Mesothelial cell of epicardium (in vitro differentiated cells): ENCODE measurements at places on chromosomes 7 and 10. TPM values are rescaled to one million over a fixed set of nuclear protein-coding genes. Genes with fewer than 3 reads are reported as not detected.
A peak's percentile ranks its signal among the peaks of the same experiment; 100 is the strongest.

DNA sequence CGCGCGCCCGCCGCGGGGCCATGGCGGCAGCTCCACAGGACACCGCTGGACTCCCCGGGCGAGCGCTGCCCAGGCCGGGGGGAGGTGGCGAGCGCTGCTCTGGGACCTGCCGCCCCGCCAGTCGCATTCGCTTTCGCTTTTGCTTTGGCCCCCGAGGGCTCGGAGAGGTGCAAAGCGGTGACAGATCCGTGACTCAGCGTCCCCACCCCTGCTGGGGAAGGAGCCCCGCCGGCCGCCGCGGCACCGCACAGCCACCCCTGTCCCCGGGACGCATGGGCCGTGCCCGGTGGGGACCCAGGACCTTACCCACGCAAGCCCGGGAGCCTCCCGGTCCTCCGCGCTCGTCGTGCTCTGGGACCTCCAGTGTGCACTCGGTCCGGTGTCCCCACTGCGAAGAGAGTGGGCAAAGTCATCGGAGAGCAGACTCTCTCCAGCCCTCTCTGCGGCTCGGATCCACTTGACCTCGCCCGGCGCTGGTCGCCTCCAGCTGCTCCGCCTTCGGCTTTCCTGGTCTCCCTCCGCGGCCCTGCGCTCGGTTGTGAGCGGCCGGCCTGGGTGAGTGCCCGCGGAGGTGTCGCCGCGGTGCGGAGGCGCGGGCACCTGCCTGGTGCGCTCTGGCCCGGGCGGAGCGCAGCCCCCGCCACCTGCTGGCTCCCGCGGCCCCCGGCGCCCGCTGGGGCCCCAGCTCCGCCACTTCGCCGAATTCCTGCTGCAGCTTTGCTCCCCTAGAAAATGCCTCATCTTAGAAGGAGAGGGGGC lies at the start of gene IL15RA:
IL15RA (minus strand) TSS at position 73 of the 759 bp plus-strand sequence; CDS start at position 22, 51 bp downstream.
- DNase-seq: peak; percentile 57

DNA sequence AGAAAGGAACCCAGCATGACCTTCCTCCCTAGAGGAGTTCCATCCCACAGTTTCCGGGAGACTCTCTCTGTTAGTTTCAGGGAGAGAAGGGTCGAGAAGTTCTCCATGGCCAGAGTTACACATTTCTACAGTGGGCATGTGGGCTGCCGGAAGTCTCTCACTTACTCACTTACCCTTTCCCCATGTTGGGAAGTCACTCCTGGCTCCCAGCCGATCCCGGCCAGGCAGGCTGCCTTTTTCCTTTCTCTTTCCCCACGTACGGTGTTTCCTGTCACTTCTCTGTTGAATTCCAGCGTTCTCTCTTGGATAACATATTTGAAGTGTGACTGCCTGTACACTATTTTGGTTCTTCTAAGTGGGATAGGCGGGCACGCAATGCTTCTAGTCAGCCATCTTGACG lies 3.5 kb downstream of the TEX36 start:
- no peak for DNase-seq

The CRYGN gene
- 9.4 to 12.2 TPM (median 10.5 TPM) in 3 replicates for total RNA-seq

The CALML3 gene
- 0.07 TPM in 1 of 3 replicates, not detected in the others for total RNA-seq

The TMEM26 gene
- total RNA-seq: 3.4 to 4.1 TPM (median 3.9 TPM) in 3 replicates

- DNase-seq: no peak
These were observed 16.3 kb downstream of the OR6V1 start for GRCh38 chr7:143068446-143068845.

The CTAGE4 gene
- 3.1 to 5.5 TPM (median 5.4 TPM) in 3 replicates for total RNA-seq

The POM121C gene
- total RNA-seq: 90.1 to 92.2 TPM (median 90.6 TPM) in 3 replicates

- no peak for DNase-seq
These were observed 221.0 kb upstream of the KLF6 start for GRCh38 chr10:4006051-4006450.

GRCh38 chr7:143408686-143409561 lies at the start of gene EPHA1:
TSS of gene EPHA1 (minus strand) at chr7:143408856. CDS start at chr7:143408805, 51 bp downstream.
- DNase-seq: no peak

The HTR5A gene
- total RNA-seq: not detected in 3 replicates

The SLC12A9 gene
- total RNA-seq: 30.9 to 39.1 TPM (median 37.5 TPM) in 3 replicates

- no peak for DNase-seq
These were observed 234.6 kb downstream of the DIP2C start for GRCh38 chr10:454860-455259.
